M059J (cell line): ENCODE measurements at places on chromosomes 11 and 22.

- no peak for DNase-seq
These were observed 70.9 kb upstream of the SC5D start for GRCh38 chr11:121221496-121222200.

DNA sequence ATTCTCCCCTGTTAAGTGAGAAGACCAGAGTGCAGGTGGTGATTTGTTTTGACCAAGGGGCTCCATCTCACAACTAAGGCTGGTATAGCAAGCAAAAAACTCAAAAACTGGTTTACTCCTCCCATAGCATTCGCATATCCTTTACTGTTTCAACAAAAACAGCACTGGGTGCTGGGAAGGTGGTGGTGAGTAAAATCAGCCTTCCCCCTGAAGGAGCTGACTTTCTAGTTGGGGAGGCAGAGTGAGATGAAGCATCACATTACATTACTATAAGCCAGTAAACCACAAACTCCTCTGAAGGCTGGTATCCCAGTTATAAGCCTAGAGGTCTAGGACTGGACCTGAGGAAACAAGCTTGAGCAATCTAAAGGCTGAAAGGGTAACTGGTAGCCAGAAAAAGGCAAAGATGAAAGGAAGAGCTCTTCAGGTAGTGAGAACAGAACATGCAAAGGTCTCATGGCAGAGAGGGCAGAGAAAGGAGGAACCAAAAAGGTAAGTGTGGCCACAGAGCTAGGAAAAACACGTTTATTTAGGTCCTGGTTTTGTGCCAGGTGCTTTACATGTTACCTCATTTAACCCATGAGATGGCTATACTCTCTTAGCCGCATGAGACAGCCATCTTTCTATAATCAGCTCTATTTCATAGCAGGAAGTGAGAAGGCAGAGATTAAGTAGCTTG is 22.3 kb downstream of the TMEM123 start:
- DNase-seq, result peak; percentile 70

DNA sequence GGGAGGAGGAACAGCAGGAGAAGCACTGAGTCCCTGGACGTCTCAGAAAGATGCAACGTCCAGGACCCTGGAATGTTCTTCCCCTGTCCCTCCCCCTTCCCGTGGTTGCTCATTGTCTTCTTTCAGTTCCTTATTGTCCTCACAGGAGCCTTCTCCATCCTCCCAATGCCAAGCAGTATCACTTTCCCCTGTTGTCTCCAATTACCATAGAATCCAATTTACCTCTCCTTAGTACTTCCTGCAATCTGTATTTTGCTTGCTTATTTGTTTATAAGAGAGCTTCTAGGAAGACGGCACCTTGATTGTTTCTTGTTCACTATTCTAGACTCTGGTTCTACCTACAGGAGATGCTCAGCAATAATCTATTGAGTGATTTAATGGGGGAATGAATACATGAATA is 1273.7 kb downstream of the LRRC4C start:
- DNase-seq, result no peak

DNA sequence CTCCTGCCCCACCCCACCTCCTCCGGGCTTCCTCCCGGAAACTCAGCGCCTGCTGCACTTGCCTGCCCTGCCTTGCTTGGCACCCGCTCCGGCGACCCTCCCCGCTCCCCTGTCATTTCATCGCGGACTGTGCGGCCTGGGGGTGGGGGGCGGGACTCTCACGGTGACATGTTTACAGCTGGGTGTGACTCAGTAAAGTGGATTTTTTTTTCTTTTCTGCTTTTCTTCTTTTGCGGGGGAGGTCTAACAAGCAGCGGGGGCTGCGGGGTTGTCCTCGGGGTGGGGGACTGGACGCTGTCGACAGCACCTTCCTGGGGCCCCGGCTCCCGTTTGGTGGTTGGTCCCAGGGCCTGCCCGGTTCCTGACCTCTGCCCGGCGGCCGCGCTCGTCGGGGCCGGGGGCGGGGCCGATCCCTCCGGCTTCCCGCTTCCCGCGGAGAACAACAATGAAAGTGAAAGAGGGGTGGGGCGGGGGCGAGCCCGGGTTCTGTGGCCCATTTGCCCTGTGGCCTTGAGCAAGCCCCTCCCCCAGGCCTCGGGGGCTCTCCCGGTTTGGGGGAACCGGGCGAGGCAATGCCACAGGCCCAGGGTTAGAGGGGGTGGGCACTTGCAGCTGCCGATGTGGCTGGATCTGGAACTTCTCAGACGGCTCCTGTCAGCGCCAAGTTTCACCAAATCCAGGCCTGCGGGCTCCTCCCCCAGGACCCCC is 975 bp upstream of the MDK start:
- DNase-seq, result peak; percentile 77

GRCh38 chr11:128603752-128604414 is 16.5 kb upstream of the ETS1 start:
- DNase-seq, result peak; percentile 35

- no peak for DNase-seq
These were observed 220.8 kb upstream of the SNX19 start for GRCh38 chr11:131137046-131137445.

GRCh38 chr11:80873310-80873999 is 1432.6 kb upstream of the TENM4 start:
- peak; percentile 71 for DNase-seq

- DNase-seq, result no peak
These were observed 41.1 kb upstream of the TPBGL start for GRCh38 chr11:75199412-75199955.

- no peak for DNase-seq
These were observed 17.5 kb upstream of the MUC5B start for GRCh38 chr11:1205121-1205986.

GRCh38 chr22:36197065-36197440 is 4.6 kb downstream of the APOL4 start:
- DNase-seq, result peak; percentile 14

DNA sequence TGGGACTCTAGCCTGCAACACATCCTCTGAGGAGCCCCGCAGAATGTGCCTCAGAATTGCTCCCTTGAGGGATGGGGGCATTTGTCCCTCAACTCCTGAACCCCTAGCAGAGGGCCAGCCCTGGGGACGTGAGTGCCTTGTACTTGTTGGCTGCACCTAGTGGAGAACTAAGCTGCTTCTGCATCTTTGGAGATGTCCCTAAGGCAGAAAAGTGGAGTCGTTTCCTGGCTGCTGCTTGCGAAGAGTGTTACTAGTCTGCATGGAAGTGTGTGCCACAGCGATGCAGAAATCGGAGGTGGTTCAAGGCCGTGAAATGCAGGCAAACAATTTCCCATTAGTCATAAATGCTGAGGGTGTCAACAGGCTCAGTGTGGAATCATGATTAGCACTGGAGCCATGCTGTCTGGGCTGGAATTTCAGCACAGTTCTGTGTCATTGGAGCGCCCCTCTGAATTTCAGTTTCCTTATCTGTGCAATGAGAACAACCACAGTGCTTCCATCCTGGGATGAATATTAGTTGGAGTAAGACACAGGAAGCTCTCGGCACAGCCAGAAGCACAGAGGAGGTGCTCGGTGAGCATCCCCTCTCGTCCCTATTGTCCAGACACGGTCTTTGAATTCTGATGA is 56.5 kb downstream of the MIAT start:
- peak; percentile 86 for DNase-seq

GRCh38 chr11:94790197-94790596 is 22.0 kb downstream of the AMOTL1 start:
- DNase-seq, result no peak

DNA sequence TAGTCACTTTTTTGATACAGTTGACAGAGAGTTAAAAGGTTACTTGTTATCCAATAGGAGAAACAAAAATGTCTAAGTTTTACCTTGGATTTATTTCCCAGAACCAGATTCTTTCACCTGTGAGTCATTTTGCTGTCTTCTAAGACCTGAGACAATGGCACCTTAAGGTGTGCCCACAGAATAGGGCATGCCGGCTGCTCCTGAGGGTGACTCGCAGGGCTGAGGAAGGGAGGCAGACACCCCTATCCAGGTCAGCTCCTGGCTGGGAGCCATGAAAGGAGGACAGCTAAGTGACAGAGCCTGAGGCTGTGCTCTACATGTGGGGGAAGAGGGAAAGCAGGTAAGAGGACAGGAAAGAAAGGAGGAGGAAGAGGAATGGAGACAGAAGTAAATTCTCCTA is 67.8 kb downstream of the RASSF10 start:
- peak; percentile 43 for DNase-seq
